ENCODE measurements at places on chromosomes 7 and 10. TPM values are rescaled to one million over a fixed set of nuclear protein-coding genes. Genes with fewer than 3 reads are reported as not detected.

Gene ARPC1A
- total RNA-seq, result 51.9 TPM

- no peak for DNase-seq
These were observed 39.1 kb downstream of the GOLGA7B start for GRCh38 chr10:97888641-97889262.

GRCh38 chr10:102629661-102630614, 14.3 kb upstream of the TRIM8 start:
- no peak for DNase-seq

GRCh38 chr7:157279741-157280215, 57.0 kb upstream of the DNAJB6 start:
- DNase-seq, result no peak

- no peak for DNase-seq
These were observed 8.2 kb downstream of the CLDN12 start for GRCh38 chr7:90411510-90411909.

GRCh38 chr7:131385039-131385605, 57.4 kb downstream of the MKLN1 start:
- DNase-seq, result no peak

Gene SFTPD
- not detected for total RNA-seq

Gene VAX1
- not detected for total RNA-seq

DNA sequence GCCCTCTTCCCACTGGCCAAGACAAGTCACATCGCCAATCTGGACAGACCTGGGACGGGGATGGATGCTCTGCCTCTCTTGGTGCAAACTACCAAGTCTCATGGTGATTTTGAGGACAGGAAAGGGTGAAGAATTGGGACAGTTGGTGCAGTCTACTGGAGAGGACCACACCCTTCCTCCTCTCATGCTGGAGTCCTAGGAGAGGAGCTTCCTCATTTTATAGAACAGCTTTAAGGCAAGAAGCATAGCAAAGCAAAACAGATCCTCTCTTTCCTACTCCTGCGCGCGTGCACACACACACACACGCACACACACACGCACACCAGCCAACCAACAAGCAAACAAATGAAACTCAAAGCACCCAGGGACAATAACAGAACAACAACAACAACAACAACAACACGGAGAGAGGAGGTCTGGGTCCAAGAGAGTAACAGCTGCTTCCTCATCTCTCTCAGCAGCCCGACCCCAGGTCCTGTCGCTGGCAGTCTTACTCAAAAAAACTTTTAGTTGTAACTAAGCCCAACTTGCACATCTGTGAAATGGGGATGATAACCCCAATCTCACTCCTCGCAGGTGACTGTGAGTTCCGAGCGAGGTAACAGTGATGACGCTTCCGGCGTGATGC, 83.4 kb downstream of the TMEM178B start:
- DNase-seq, result no peak

DNA sequence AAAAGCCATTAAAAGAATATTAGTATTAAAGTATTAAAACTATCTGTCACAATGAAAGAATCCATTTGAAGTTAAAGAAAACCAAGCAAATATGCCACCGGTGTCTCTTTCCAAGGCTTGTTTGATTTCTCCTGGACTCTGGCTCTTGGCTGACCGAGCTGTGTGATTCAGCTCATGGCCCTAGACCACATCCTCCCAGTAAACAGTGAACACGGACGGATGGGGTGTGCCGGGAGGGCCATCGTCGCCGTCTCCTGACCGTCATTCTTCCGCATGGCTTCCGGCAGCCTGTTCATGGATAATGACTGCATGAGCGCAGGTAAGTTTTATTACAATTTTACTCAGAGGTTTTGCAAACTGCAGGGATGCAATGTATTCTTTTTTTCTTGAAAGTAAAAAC, 218.5 kb downstream of the DNAJB6 start:
- DNase-seq, result no peak

Gene ATOH7
- total RNA-seq, result not detected
